Activated naive CD8-positive, alpha-beta T cell treated with anti-CD3 and anti-CD28 coated beads for 36 hours (primary cell): ENCODE measurements at places on chromosomes 12 and 14.

GRCh38 chr12:79818856-79819255, 116.0 kb downstream of the PPP1R12A start:
- H3K4me1 ChIP-seq, result peaks cover 9% of the 10 kb centered on the region
- no peak for DNase-seq
- H3K27ac ChIP-seq, result peak overlapping the region; percentile 42
- H3K36me3 ChIP-seq, result peaks cover 45% of the 10 kb centered on the region

DNA sequence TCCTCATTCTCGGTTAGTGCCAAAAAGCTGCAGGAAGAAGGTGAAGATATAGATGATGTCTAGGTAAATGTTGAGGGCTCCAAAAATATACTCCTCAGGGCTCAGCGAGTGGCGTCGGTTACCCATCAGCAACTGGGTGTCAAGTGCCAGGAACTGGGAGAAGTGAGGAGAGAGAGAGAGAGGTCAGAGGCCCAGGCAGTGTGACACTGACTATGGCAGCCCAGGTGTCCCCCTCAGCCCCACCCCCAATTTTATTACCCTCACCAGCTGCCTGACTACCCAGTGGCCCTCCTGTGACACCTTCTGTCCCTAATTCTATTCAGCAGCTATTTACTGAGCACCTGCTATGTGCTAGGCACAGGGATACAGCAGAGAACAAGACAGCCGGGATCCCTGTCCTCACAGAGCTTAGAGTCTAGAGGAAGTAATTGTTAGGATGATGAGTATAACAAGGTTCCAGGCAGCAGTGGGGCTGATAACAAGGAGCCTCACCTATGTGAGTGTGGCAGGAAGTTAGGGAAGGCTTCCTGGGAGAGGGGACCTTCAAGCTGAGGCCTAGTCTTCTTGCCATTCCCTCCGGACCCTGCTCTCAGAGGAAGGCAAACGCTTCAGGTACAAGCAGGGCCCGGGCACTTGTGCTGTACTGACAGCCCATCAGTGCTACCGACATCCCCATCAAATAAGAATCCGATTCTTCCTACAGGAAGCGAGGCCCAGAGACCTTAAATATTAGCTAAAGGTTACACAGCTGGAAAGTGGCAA, 27.8 kb upstream of the BCDIN3D start:
- H3K4me3 ChIP-seq, result no peak overlapping the region
- no peak overlapping the region for H3K27ac ChIP-seq

GRCh38 chr12:15045451-15045850, 72.6 kb downstream of the PDE6H start:
- no peak for DNase-seq
- no peak overlapping the region for H3K27ac ChIP-seq
- H3K27me3 ChIP-seq, result peaks cover 9% of the 10 kb centered on the region
- H3K4me3 ChIP-seq, result no peak overlapping the region
- H3K36me3 ChIP-seq, result no peaks in the 10 kb centered on the region

DNA sequence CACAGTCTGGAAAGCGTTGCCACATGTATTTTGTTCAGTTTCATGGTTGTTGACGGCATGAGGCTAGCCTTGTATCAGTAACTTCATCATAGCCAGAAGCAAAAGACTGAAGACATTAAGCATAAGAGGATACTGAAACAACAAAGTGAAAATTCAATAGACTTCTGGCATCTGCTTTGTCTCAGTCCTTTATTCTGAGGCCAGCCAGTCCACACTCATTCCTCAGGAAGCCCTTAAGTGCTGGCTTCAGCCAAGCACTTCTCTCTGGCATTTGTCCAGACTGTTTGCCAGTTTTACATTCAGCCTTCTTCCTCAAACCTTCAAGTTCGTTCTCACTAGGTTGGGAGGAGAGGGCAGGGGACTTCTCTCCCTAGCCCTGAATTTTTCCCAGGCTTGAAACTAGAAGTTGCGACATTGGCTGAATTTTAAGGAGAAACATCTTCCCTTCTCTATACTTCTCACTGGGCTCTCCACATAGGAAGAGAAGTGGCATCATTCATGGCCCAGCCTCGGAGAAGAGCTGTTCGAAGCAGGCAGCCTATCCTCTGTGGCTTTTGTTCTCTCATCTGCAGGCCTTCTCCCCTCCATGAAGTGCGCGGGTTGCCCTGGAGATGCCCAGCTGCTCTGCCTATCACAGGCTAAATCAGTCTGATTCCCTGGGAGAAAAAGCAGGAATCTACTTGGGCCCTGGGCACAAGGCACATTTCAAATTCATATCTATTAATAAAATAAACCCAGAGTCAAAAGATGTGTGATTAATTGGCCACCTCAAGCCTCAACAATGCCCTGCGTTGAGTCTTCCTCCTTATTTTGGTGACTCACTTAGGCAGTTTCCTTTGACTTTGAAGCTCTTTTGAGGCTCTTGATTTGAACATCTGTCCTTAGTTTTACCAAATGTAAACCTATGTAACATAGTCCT, 130.9 kb upstream of the PLEKHA5 start:
- H3K36me3 ChIP-seq, result no peaks in the 10 kb centered on the region
- no peak for DNase-seq
- H3K27me3 ChIP-seq, result no peaks in the 10 kb centered on the region
- no peaks in the 10 kb centered on the region for H3K4me1 ChIP-seq
- H3K27ac ChIP-seq, result no peak overlapping the region
- H3K4me3 ChIP-seq, result no peak overlapping the region

DNA sequence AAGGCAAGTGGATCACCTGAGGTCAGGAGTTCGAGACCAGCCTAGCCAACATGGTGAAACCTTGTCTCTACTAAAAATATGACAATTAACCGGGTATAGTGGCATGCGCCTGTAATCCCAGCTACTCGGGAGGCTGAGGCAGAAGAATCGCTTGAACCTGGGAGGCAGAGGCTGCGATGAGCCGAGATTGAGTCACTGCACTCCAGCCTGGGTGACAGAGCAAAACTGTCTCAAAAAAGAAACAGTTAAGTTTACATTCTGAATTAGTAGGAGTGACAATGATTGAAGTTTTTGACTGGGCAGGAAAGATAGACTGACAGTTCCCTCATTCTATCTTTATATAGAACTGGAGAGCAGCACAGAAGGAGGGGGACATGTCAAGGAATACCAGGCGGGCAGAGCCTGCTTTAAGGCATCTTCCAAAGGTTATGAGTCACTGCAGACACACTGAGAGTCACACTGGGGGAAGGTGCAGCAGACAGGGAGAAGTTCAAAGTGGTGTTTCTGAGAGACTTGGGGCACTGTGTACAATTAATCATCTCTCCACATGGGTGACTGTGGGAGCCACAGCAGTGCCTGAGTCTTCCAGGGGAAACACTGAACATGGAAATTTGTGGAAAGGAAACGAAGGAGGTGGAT, 42.8 kb upstream of the RNASE3 start:
- no peak overlapping the region for H3K27ac ChIP-seq
- DNase-seq, result no peak
- H3K27me3 ChIP-seq, result no peaks in the 10 kb centered on the region
- no peaks in the 10 kb centered on the region for H3K4me1 ChIP-seq
- H3K4me3 ChIP-seq, result no peak overlapping the region
- no peaks in the 10 kb centered on the region for H3K36me3 ChIP-seq

GRCh38 chr14:64812412-64812811, 67.3 kb downstream of the SPTB start:
- no peak overlapping the region for H3K4me3 ChIP-seq
- no peaks in the 10 kb centered on the region for H3K36me3 ChIP-seq
- peaks cover 1% of the 10 kb centered on the region for H3K4me1 ChIP-seq
- H3K27ac ChIP-seq, result no peak overlapping the region
- peak; percentile 32 for DNase-seq

- H3K4me1 ChIP-seq, result peaks cover 5% of the 10 kb centered on the region
- no peak overlapping the region for H3K4me3 ChIP-seq
- no peak overlapping the region for H3K27ac ChIP-seq
- no peaks in the 10 kb centered on the region for H3K36me3 ChIP-seq
- no peak for DNase-seq
- H3K27me3 ChIP-seq, result peaks cover 18% of the 10 kb centered on the region
Measured at GRCh38 chr12:7161811-7162210, 27.7 kb upstream of the PEX5 start.

GRCh38 chr14:26765301-26765700, 167.5 kb upstream of the NOVA1 start:
- no peaks in the 10 kb centered on the region for H3K36me3 ChIP-seq
- H3K27ac ChIP-seq, result no peak overlapping the region
- no peaks in the 10 kb centered on the region for H3K27me3 ChIP-seq
- DNase-seq, result no peak
- H3K4me1 ChIP-seq, result no peaks in the 10 kb centered on the region

GRCh38 chr14:79465651-79466050, 745.7 kb downstream of the DIO2 start:
- H3K4me3 ChIP-seq, result no peak overlapping the region
- DNase-seq, result no peak
- H3K27me3 ChIP-seq, result no peaks in the 10 kb centered on the region
- no peaks in the 10 kb centered on the region for H3K36me3 ChIP-seq
- no peak overlapping the region for H3K27ac ChIP-seq
- H3K4me1 ChIP-seq, result no peaks in the 10 kb centered on the region

GRCh38 chr14:71261206-71261605, 353.9 kb downstream of the PCNX1 start:
- H3K4me1 ChIP-seq, result peaks cover 2% of the 10 kb centered on the region
- peaks cover 3% of the 10 kb centered on the region for H3K27me3 ChIP-seq
- peaks cover 13% of the 10 kb centered on the region for H3K36me3 ChIP-seq
- DNase-seq, result no peak
- H3K4me3 ChIP-seq, result no peak overlapping the region

GRCh38 chr12:72839696-72840095, 567.5 kb downstream of the TRHDE start:
- DNase-seq, result no peak
- no peaks in the 10 kb centered on the region for H3K36me3 ChIP-seq
- H3K4me3 ChIP-seq, result no peak overlapping the region
- H3K4me1 ChIP-seq, result no peaks in the 10 kb centered on the region
- no peaks in the 10 kb centered on the region for H3K27me3 ChIP-seq
- no peak overlapping the region for H3K27ac ChIP-seq

DNA sequence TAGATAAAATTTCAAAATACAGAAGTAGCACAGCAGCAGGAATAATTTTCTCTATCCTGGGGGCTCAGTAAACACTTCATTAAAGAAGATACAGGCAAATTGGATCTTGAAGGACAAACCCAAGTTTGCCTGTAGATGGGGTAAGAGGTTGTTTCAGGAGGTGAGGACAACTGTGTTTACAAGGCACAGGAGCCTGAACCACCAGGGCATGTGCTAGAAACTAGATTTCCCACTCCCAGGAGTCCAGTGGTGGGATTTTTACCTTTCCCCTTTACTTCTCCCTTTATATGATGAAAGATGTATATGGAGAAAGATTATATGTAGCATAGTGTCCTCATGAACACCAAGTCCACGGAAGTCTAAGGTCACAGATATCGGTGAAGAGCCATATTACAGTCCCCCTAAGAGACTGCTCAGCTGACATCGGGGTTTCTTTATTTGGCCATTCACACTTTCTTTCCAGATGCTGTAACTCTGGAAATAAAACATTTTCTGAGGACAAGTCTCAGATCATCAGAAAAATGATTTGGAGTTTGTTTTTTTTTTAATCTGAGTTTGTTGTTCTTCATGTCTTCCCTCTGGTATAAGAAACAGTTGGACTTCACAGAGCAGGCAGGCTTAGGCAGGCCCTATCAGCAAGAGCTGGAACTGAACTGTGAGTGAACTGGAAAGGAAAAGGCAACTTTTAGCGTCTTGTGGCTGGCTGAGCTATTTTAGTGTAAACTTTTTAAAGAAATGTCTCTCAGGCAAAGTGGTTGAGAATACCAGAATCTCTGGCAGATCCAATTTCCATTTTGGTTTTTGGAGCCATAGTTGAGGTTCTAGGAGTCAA, 8.0 kb upstream of the EVL start:
- peak overlapping the region; percentile 78 for H3K27ac ChIP-seq
- no peak for DNase-seq

- peaks cover 3% of the 10 kb centered on the region for H3K4me1 ChIP-seq
- H3K27ac ChIP-seq, result no peak overlapping the region
- H3K36me3 ChIP-seq, result peaks cover 16% of the 10 kb centered on the region
Measured at GRCh38 chr14:86027144-86027543, 497.2 kb downstream of the FLRT2 start.

DNA sequence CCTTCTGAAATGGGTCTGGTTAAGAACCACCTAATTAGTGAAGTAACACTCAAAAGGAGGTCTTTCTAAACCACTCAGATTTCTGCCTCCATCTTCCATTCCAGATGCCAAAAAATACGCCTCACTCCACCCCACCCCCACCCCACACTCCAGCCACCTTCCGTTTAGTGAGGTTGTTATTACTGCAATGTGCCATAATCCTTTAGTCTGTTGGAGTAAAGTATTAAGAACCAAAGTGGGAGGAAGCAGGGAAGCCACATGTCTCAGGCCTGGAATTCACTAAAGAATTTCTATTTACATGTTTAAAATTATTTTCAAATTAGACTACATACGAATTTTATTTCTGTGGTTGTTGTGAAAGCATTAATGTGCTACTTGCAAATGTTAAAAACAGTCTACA, 7.4 kb downstream of the KIF21A start:
- H3K27me3 ChIP-seq, result peaks cover 6% of the 10 kb centered on the region
- peaks cover 2% of the 10 kb centered on the region for H3K4me1 ChIP-seq
- H3K27ac ChIP-seq, result no peak overlapping the region
- peaks cover 3% of the 10 kb centered on the region for H3K36me3 ChIP-seq
- no peak overlapping the region for H3K4me3 ChIP-seq
- DNase-seq, result no peak

- H3K4me3 ChIP-seq, result no peak overlapping the region
- no peak overlapping the region for H3K27ac ChIP-seq
- no peak for DNase-seq
- no peaks in the 10 kb centered on the region for H3K36me3 ChIP-seq
- peaks cover 4% of the 10 kb centered on the region for H3K4me1 ChIP-seq
- no peaks in the 10 kb centered on the region for H3K27me3 ChIP-seq
Measured at GRCh38 chr12:49925433-49926204, 21.9 kb upstream of the FAIM2 start.

DNA sequence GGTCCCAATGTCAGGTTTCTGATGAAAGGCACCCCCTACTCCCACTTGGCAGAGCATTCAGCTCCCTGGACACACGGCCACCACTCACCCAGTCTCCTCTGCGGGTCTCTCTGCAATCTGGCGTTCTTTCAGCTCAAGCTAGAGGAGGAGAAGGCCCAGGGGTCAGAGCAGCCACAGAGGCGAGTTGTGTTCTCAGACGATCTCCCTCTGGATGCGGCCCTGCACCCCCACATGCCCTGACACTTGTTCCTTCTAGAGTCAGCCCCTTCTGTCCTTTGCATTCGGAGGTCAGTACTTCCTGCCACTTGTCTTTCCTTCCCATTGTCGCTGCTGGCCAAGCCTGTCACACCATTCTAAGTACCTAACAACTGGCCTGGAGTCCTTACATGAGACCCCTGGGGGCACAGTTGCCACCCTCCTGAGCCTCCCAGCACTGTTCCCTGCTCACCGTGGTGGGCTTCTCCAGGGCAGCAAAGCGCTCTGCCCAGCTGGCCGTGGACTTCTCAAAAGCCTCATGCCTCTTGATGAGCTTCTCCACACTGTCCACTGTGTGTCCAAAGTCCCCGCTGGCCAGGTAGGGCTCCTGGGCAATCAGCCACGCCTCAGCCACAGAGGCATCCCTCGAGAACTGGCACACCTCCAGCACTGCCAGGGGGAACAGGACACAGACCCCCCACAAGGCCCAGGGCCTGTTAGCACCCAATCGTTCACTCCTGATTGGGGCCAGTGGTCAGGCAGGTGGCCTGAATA, 63.2 kb downstream of the PLEKHG3 start:
- H3K4me1 ChIP-seq, result peaks cover 3% of the 10 kb centered on the region
- H3K27ac ChIP-seq, result no peak overlapping the region
- no peak for DNase-seq
- no peak overlapping the region for H3K4me3 ChIP-seq
